ENCODE measurements at places on chromosomes 2 and 18.

GRCh38 chr2:177237932-177238331, 25.3 kb downstream of the HNRNPA3 start:
- no peak for DNase-seq

- DNase-seq = no peak
Observed at GRCh38 chr18:57833441-57834101, 30.5 kb upstream of the ATP8B1 start.

- DNase-seq = no peak
Observed at GRCh38 chr2:45591073-45591472, 20.0 kb downstream of the SRBD1 start.

GRCh38 chr2:177165061-177165583, 47.5 kb upstream of the HNRNPA3 start:
- DNase-seq = no peak

GRCh38 chr2:11947956-11948355, 201.5 kb downstream of the LPIN1 start:
- no peak for DNase-seq

GRCh38 chr2:160609346-160609745, 115.7 kb upstream of the RBMS1 start:
- no peak for DNase-seq

DNA sequence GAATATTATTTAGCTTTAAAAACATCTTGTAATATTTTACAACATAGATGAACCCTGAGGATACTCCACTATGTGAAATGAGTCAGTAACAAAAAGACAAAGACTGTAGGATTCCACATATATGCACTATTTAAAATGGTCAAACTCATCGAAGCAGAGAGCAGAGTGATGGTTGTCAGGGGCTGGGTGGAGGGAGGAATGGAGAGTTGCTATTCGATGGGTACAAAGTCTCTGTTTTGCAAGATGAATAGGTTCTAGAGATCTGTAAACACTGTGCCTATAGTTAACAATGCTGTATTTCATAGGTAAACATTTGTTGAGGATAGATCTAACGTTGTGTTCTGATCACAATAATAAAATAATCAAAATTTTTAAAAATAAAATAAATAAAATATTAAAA, 1675.9 kb upstream of the CELF4 start:
- no peak for DNase-seq
